Psoas muscle (tissue), 8 donors: ENCODE measurements at places on chromosomes 11 and 22. TPM values are rescaled to one million over a fixed set of nuclear protein-coding genes. Genes with fewer than 3 reads are reported as not detected.
A peak's percentile ranks its signal among the peaks of the same experiment; 100 is the strongest.

- peak; percentile 80 for DNase-seq
Measured at GRCh38 chr22:36285017-36285416, 32.1 kb downstream of the APOL1 start.

DNA sequence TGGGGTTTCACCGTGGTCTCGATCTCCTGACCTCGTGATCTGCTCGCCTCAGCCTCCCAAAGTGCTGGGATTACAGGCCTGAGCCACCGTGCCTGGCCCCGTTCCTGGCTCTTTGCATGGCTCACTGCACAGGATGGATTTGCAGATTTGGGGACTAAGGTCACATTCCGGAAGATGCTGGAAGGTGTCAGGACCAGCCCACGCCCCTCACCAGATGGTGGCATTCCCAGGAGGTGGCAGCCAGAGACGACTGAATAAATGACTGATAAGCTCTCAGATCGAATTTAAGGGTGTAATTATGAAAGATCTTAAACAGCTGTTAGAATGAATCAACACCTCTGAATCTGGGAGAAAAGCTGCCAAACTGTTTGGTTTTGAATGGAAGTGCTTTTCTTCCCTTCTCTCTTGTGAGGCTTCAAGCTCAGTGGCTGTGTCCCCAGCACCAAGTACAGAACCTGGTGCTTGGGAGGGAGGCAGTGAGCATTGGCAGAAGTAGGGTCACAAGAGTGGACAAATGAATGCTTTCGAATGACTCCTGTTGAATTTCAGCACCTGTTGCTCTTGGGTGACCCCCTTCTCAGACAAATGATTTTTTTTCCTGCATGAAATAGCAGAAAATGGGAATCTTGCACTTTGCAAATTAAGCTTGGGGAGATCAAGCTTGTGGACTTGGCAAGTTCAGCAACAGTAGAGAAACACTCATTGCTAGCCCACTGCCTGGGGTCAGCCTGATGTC is 69.6 kb downstream of the KIAA1671 start:
- DNase-seq: no peak

GRCh38 chr11:72724851-72725723 is 27.1 kb downstream of the ARAP1 start:
- peak; percentile 65 for DNase-seq

GRCh38 chr11:27998552-27998951 is 109.4 kb downstream of the KIF18A start:
- DNase-seq: no peak

The OR56B4 gene
- total RNA-seq: not detected

The SCT gene
- total RNA-seq: 0.89 TPM

The SHISAL1 gene
- 0.05 TPM for total RNA-seq
